Activated CD4-positive, CD25-positive, alpha-beta regulatory T cell treated with anti-CD3 and anti-CD28 coated beads, Interleukin-2, amount 50 U/mL, for 72 hours (primary cell): ENCODE measurements at places on chromosomes 3 and 15.

- DNase-seq = no peak
Observed at GRCh38 chr15:73273181-73274002, 95.4 kb downstream of the HCN4 start.

DNA sequence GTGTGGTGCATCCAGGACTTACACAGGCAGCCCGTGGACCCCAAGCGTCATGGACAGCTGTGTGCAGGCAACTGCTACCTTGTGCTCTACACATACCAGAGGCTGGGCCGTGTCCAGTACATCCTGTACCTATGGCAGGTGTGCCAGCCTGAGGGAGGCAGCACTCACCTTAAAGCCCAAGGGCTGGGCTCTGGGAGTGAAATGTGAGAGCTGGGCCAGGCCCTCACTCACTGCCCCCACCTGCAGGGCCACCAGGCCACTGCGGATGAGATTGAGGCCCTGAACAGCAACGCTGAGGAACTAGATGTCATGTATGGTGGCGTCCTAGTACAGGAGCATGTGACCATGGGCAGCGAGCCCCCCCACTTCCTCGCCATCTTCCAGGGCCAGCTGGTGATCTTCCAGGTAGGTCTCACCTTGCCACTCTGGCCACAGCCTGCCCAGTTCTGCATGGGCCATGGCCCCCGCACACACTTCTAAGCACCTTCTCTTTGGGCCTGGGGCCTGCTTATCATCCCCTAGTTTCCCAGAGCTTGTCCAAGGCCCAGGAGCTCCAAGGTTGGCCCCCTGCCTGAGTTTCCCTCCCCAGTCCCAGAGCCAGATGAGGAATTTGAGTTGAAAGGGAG, 11.0 kb downstream of the VILL start:
- peak; percentile 27 for DNase-seq

DNA sequence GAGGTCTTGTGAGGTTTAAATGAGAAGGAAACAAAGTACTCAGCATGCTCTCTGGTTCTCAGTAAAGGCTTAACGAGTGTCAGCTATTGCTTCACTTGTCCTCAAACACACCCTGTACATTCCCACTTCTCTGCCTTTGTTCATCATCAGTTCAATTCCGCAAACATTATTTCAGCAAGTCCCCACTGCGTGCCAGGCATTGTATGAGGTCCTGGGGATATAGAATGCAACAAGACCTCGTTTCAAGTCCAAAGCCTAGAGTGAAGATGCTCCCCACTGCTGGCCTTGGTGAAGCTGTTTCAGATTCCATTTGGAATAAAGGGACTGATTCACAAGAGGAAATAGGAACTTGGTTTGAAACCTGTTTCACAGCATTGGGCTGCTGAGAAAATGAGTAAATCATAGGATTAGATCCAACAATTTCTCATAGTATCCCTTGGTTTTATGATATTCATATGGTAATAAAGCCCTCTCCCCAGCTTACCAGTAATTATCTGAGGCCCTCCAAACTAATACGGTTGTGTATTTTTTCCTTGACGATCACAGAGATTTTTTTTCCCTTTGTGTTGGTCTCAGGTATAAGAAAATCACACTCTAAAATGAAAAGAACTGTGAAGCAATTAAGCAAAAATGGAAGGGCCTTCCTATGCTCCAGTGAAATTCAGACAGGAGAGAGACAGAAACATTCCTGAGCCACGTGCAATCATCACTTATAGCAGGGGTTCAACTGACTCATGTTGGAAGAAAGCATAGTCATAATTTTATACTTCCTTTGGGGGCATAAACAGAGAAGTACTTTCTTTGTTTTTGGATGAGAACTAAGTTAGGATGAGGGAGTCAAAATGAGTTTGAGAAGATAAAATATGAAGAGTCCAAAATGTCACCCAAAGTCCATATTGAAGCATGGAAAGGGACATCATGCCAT, 258.6 kb downstream of the RORA start:
- DNase-seq = no peak

GRCh38 chr15:28984421-28985315, 98.9 kb downstream of the APBA2 start:
- DNase-seq = no peak

DNA sequence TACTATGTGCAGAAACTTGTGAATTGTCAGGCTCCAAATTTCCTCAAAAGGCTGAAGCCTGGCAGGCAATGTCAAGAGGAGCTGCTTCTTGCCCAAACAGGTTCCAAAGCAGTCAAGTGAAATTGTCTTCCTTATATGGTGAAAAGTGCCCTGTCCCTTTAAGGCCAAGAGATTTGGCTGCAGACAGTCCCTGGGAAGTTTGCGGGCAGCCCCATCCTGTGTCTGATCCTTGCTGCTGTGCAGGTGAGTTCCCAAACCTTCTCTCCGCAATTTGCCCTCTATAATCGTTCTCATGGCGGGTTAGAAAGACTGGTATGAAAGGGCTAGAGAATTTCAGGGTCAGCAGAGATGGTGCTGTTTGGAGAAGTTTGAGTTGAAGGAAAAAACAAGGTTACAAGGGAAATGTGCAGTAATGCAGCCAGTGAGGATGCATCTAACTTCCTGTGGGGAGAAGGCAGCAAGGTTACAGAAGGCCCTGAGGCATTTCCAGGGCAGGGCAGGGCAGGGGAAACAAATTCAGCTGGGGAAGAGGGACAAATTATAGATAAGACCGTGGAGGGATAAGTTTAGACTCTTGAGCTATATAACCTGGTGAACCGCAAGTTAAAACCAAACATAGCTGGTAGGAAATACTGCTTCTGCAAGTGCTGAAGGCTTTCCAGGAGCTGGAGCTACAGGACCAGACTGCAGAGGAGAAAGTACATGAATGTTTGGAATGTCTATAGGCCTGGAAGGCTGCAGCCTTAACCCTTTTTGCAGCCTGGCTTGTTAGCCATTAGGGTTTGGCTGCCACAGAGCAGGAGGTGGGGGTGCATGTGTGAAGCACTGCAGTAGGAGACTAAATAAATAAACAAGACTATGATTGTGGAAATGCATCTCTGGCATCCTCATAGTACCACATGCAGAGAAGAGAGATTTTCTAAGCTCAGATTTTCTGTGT, 256.2 kb upstream of the IL12A start:
- no peak for DNase-seq
